T-helper 2 cell (primary cell): ENCODE measurements at places on chromosomes 3 and 15.
A peak's percentile ranks its signal among the peaks of the same experiment; 100 is the strongest.

- no peak for DNase-seq
Observed at GRCh38 chr3:57120451-57121174, 44.5 kb downstream of the IL17RD start.

DNA sequence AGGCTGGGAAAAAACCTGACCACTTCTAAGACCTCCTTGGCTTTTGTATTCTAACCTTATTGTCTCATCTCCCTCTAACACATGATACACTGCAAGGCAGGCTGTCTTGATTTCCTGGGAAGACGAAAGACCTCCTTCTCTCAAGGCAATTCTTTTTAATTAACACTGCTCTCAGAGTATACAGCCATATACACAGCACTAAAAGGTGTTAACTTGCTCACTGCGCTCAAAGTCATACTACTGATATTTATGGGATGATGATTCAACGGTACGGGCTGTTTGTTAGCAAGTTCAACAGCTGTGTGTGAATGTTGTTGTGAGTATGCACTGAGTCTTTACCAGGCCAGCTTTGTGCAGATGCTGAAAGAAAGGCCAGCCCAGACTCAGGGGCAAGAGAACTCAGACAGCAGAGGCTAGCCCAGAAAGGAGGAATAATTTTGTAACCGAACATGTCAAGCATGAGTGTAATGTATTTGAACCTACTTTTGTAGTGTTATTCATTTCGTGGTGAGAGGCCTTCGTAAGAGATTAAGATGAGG is 229.9 kb downstream of the IL5RA start:
- no peak for DNase-seq

DNA sequence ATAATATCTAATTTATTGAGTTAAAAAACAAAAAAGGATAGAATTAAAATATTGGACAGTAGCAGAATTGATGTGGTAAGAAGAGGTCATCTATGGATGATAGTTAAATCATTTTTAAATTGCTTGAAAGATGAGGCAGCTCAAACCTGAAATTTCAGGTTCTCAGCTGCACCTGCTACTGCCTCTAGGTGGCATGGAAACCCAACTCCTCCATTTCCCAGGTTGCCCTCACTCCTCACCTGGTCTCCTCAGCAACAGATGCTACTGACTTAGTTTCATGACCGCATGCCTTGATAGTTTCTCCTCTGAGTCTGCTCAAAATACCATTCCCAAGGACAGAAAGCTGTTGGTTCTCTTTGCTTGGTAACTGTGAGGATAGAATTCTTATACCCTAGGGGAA is 148.1 kb downstream of the ABHD5 start:
- no peak for DNase-seq

DNA sequence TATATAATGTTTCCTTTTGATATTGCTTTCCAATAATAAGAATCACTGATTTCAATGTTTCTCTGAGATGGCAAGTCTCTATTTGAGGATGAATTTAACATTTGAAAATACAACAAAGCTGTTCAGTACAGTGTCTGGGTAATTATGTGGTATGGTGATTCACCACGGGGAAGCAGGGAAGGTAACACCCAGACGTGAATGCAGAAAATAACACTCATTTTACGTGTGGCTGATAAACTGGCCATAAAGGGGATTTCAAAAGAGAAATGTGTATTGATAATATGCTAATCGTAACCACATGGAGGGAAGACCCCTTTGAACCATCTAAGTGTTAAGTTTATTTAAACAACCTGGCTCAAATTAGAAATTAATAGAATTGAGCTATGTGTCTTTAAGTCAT is 344.6 kb downstream of the GRM7 start:
- no peak for DNase-seq

GRCh38 chr15:78347586-78348543 is 7.7 kb downstream of the CRABP1 start:
- DNase-seq = no peak

DNA sequence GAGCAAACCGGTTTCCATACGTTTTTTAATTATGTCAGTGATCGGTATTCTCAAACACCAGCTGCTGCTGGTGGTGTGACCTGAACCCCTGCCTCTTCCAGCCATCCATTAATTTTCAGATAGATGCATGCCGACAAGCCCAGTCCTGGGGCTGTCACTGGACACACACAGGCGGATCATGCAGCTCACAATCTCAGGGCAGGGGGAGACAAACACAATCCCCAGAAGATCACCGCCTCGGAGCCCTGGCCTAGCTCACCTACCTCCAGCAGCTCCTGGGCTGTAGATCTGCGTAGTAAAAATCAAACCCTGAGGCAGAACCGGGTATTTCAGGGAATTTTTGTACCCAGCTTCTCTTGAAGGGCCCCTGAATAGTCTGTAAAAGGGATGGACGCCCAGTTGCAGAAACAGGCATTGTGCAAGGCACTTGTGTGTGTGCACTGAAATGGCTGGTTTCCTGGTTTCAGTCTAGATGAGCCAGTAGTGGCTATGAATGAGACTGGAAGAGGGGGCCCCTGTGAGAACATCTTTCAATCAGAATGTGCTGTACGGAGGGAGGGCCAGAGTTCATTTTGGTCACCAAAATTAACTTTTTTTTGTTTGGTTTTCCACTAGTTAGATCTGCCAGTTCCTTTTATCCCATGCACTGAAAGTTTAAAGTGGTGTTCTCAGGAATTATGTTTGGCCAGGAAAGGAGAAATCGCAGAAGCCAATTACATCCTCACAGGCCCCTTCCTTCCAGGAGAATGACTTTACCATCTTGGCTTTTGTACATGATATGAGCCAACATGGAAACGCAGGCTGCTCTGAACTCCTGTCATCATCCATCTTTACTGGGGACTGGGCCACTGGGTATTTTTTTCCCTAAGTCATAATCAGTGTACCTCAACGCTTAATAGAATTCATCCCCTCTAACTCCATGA is 55.0 kb upstream of the RPL32 start:
- no peak for DNase-seq

GRCh38 chr15:85583923-85584390 is 203.6 kb downstream of the AKAP13 start:
- peak; percentile 78 for DNase-seq

GRCh38 chr15:100114100-100114499 is 227.7 kb downstream of the ADAMTS17 start:
- no peak for DNase-seq

DNA sequence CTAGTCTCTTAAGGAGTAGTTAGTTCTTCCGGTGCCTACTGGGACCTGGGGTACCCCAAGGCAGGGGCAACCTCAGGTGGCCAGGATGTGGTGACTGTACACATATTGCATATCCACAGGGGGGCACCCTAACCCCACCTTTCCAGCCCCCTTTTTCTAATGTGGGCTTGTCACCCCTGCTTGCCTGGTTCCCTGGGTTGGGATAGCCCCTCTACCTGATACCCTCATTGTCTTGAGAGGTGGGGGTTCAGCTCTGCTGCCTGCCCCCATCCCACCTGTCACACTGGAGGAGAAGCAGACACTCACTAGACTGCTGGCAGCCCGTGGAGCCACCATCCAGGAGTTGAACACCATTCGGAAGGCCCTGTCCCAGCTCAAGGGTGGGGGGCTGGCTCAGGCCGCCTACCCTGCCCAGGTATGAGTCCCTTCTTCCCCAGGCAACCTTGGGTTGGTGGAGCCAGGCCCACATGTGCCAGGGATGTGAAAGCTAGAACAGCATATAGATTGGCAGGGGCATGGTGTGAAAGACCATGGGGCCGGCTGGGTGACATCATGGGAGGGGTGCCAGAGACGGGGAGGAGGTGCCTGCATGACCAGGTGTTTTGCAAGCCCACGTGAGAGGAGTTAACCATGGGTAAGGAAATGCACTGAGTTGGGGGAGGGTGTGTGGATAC is 4.0 kb downstream of the GLYCTK start:
- no peak for DNase-seq

GRCh38 chr15:28185148-28185895 is 86.2 kb upstream of the OCA2 start:
- no peak for DNase-seq

DNA sequence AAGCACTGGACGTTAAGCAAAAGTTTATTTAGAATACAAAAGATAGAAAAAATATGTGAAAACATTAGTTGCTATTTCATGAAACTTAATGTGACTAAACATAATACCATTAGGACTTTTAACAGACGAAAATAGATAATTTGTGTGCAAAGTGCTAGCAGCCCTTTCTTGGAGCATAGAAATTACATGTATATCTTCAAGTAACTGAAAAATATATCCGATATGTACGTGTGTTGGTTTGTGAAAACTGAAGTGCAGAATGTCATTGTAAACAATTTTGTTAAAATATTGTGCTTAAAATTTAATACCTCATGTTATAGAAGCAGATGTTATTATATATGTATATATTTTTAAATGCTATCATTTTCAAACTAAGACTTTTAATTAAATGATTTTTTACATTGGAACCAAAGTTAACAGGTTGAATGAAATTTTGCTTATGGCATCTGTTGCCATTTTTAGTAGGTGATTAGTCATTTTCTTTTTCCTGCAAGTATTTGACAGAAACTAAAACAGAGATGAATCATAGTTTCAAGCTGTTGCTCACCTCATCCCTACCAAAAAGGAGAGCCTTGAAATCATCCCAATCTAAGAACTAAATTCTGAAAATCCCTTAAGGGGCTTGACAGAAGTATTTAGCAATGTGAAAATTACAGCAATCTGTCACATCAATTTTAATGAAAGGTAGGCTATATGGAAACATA is 334.8 kb downstream of the NAALADL2 start:
- no peak for DNase-seq
